ENCODE measurements at places on chromosomes 7 and 10.

DNA sequence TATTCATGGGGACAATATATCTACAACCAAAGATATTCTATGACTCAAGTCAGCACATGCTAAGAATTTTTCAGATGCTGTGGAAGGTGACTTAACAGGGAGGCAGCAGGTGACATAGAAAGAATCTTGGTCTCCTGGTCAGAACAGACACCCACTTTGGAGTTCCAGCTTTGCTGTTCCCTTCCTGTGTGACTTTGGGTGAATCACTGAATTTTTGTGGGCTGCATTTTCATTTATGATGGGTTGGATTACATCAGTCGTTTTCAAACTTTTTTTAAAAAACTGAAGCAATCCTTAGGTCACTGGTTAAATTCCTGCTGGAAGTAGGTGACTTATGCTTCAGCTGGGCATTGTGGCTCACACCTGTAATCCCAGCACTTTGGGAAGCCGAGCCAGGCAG, 24.9 kb downstream of the RGR start:
- DNase-seq = peak; percentile 76

DNA sequence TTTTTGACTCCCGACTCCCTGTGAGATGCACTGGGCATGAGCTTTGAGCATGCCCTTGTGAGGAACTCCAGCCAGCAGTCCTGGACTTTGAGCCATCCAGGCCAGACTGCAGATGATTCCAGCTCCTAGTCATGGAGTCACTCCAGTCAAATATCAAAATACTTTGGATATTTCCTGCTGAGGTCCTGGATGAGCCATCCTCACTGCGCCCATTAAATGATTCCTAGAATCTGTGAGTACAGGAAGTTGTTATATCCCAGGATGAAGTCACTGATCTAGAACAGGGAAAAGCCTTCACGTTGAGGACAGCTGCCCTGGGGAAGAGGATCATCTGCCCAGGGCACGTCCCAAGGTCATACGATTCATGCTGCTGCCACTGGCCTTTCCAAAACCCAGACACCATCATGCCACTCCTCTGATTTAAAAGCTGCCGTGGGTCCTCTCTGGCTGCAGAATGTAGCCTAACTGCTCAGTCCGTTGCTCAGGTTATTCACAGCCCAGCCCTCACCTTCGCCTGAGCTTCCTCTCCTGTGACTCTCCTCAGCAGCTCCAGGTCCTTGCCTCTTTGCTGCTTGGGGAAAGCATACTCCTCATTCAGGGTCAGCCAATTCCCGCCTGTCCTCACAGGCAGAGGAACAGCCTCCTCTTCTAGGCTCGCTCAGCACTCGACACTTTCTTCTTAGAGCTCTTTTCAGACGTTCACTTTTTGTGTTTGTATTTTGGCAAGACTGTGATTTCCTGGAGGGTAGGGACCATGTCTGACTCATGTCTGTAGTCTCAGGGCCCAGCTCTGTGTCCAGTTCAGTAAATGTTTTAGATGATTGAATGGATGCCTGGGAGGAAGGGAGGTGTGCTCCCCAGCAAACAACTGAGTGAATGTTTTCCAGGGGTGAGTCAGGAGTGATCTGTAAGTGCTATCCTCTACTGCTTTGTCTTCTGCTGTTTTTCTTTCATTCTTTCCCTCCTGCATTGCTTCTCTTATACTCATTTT, 157.8 kb downstream of the SNX10 start:
- peak; percentile 54 for DNase-seq

- no peak for DNase-seq
These were observed 338.9 kb upstream of the IGFBP3 start for GRCh38 chr7:46259947-46260346.

GRCh38 chr7:42077271-42078135, 159.5 kb downstream of the GLI3 start:
- DNase-seq = no peak

DNA sequence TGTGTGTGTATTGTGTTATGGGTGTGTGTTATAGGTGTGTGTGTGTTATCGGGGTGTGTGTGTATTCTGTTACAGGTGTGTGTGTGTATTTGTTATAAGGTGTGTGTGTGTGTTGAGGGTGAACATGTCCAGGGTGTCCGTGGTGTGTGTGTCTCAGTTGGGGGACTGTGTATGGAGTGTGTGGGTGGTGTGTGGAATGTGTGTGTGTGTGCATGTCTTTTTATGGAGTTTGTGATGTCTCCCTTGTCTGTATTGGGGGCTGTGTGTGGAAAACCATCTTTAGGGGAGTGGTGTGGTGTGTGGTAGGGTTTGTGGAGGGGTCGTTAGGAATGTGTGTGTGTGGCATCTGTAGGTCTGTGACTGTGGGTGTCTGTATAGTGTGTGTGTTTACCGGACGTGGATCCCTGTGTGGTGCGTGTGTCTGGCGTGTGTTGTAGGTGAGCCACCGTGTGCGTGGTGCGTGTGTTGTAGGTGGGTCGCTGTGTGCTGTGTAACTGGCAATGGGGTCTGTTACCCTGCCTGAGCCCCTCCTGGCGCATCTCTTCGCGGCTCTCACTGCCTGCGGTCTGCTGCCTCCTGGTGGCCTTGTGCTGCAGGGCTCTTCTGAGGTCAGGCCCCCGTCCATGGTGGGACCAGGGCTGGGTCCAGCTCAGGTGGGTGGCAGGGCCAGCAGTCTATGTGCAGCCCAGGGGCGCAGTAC, 61.7 kb downstream of the PALD1 start:
- peak; percentile 53 for DNase-seq

Measured in urothelium cell line (cell line).